Hindlimb muscle (tissue), 1 donor: ENCODE measurements at places on chromosomes 11 and 22.

GRCh38 chr11:110712659-110713448 is 617 bp upstream of the ARHGAP20 start:
- DNase-seq, result peak; percentile 63

DNA sequence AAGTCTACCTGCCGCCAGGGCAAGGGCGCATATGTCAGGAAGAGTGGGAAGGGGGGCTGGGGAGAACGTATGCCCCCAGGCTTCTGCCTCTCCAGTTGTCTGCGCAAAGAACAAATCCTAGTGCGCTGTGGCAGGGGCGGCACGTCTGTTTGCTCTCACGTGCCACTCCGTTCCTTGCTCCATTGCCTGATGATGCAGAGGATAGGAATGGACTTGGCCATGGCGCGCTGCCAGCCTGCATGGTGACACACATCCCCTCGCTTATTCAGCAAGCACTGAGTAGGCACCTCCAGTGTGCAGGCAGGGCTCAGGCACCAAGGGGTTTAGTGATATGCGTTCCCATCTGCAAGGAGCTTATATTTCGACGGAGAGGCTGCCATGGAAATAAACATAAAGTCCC is 45.4 kb upstream of the SLC22A12 start:
- DNase-seq, result no peak

- DNase-seq, result peak; percentile 43
These were observed 13.1 kb downstream of the POU2AF1 start for GRCh38 chr11:111365722-111366559.

DNA sequence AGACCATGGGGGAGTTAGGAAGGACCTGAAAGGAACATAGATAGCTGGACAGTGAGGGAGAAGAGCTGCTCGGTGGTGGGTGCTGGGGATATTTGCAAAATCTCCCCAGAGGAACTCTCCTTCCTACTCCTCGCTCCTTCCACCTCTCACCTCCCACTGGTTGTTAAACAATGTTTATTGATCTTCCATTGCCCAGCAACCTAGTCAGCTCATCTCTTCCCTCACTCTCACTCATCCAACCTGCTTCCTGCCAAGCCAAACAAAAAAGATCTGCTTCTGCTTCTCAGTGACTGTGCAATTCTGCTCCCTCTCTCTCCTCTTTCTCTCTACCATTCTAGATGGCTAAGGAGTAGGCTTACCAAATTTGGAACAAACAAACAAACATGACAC is 115.0 kb downstream of the SLC1A2 start:
- DNase-seq, result no peak

- DNase-seq, result no peak
These were observed 95.2 kb upstream of the LDLRAD3 start for GRCh38 chr11:35848616-35849015.

DNA sequence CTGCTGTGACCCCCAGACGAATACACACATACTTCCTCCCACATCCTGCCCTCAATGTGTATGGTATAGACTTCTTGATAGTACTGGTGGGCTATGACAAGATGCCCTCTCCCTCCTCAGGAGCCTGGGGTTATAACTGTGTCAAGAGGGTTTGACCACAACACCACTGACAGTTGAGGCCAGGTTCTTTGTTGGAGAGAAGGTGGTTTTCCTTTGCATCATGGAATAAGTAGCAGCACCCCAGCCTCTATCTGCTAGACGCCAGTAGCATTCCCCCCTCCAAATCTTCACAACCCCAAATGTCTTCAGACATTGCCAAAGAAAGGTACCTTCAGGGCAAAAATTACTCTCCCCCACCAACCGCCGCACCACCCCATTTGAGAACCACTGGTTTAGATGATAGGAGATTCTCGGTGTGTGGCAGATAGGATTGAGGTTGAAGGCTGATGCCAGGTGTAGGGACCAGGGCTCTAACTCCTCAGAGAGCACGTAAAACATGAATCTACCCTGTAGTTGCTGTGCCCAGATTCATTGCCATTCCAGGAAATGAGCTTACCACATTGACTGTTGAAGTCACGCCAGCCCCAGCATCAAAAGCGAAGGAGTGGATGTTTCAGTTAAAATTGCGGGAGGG is 5.5 kb upstream of the MYO18B start:
- DNase-seq, result no peak

- DNase-seq, result no peak
These were observed 169.9 kb downstream of the KIF18A start for GRCh38 chr11:27938011-27938410.

- DNase-seq, result peak; percentile 38
These were observed 2.4 kb downstream of the MPST start for GRCh38 chr22:37021710-37022482.

DNA sequence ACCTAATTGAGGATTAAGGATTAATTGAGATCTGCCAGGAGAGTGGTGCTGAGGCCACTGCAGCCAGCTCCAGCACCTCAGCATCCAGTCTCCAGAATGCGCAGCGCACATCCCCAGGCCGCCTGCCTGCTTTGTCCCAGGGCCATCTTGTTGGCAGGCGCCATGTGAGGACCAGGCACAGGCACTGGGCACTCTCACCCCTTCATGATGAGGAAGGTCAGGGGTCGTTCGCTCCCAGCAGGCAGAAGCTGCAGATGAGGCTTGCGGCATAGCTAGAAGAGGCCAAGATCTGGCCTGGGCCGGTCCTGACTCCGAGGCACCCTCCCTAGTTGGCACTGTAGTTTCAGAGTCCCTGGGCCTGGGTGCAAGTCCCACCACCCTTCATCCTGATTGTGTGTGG is 6.4 kb downstream of the CABP2 start:
- no peak for DNase-seq

DNA sequence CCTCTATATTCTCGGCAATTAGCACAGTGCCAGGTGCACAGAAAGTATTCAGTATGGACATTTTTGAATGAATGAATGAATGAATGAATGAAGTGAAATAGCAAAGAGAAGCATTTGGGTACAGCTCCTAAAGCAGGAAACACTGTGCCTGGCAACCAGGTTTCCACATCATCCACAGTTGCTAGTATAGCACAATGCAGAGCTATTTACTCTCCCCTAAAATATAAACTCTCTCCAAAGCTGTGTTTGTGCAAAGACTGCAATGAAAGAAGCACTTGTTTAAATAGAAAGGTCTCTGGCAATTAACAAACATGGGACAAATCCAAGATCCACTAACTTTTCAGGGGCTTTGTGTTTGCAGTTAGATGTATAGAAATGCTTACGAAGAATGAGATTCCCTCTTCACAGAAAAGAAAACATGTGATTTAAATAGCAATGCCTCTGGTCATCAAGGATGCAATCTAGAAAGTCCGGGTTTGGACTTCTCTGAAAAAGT is 103.0 kb upstream of the OPCML start:
- DNase-seq, result no peak

- DNase-seq, result no peak
These were observed 61.2 kb downstream of the CLPB start for GRCh38 chr11:72373163-72373562.

GRCh38 chr22:37088108-37088605 is 21.4 kb downstream of the TMPRSS6 start:
- DNase-seq, result no peak

- DNase-seq, result no peak
These were observed 560.9 kb upstream of the ANO5 start for GRCh38 chr11:21631991-21632390.

DNA sequence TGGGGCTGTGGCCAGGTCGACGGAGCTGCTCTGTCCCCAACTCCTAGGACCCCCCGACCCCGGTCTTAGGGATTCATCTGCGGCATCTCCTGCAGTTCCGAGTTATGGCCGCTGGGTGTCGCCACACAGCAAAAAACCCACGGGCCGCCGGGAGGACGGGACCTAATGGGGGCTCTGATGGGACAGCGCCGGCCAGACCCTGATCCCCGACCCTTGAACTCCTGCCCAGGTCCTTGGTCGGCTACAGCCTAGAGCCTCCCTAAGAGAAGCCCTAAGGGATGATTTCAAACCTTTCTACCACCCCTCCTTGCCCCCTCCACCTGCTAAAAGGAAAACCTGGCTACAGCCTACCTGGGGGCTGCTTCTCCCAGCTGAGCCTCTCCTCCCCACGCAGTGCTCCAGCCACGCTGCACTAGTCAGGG is 30.8 kb upstream of the LRRC10B start:
- DNase-seq, result no peak

GRCh38 chr11:10209326-10209725 is 84.7 kb downstream of the SBF2 start:
- no peak for DNase-seq

- no peak for DNase-seq
These were observed 143.1 kb upstream of the DDI1 start for GRCh38 chr11:103893371-103893770.

DNA sequence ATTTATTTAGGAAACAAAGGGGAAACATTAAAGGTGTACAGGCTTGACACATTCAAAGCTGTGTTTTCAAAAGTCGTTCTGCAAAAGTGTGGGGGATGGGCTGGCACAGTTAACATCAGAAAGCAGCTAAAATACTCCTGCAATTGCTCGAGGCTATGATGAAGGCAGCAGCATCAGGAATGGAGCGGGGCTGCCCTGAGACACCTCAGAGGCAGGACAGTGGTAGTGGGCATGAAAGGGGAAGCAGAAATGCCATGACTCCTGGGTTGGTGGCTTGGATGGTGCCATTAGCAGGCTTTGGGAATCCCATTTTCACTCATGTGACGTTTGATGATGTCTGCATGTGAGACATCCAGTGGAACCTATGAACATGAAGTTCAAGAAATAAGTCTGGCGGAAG is 646 bp downstream of the NCAPD3 start:
- no peak for DNase-seq

GRCh38 chr11:762421-763072 is 14.7 kb downstream of the GATD1 start:
- no peak for DNase-seq

DNA sequence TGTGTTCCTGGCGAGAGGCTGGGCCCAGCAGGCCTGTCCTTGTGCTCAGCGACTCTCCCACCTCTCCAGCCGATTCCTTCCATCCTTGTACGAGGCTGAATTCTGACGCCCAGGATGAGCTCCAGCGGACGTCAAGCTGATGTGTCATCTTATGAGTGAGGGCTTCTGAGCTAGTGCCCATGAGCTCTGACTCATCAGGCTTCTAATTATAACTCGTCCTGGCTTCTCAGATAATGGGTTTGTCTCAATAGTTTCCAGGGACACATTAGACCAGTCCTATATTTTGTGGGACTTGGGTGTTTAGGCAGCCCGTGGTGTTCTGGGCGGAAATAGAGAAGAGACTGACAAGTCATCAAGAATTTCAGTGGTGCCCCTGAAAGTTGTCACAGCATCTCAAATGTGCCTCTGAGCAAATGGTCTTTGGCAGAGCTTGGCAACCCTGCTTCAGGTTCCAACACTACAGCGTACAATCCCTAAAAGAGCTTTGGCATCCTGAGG is 108.2 kb upstream of the CD44 start:
- no peak for DNase-seq

- no peak for DNase-seq
These were observed 159.9 kb downstream of the TTC17 start for GRCh38 chr11:43518408-43519160.

GRCh38 chr11:83047515-83048225 is 24.0 kb downstream of the RAB30 start:
- no peak for DNase-seq

- no peak for DNase-seq
These were observed 68.3 kb downstream of the BCR start for GRCh38 chr22:23248583-23248982.

DNA sequence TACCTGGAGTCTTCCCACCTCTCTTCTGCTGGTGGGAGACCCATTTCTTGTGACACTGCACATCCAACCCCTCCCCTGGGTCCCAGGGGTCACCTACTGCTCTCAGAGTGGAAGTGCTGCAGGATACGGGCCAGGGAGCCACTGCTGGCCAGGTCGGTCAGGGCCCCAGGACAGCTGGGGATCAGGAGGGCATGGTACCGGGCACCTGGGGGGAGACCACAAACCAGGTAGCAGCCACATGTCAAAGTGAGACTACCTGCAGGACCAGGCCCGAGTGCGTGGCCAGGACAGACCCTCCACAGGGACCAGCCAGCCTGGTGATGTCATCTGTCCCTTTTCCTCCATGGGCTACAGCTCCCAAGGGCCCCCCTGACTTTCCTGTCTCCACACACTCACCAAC is 3.9 kb downstream of the GATD1 start:
- DNase-seq, result no peak

DNA sequence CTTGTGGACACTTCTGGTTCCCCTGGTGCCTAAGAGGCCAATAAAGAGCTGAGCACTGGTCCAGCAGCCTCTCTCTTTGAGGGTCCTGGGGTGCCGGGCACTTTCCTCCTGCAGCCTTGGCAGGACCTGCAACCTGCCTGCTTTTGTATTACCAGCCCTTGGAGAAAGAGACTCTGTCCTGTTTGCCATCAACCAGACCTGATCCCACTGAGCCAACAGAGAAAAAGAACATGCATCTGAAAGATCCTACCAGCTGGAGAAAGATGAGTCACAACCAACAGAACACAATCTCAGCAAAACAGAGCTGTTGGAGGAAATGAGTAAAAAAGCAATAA is 321.0 kb downstream of the DDX10 start:
- no peak for DNase-seq

DNA sequence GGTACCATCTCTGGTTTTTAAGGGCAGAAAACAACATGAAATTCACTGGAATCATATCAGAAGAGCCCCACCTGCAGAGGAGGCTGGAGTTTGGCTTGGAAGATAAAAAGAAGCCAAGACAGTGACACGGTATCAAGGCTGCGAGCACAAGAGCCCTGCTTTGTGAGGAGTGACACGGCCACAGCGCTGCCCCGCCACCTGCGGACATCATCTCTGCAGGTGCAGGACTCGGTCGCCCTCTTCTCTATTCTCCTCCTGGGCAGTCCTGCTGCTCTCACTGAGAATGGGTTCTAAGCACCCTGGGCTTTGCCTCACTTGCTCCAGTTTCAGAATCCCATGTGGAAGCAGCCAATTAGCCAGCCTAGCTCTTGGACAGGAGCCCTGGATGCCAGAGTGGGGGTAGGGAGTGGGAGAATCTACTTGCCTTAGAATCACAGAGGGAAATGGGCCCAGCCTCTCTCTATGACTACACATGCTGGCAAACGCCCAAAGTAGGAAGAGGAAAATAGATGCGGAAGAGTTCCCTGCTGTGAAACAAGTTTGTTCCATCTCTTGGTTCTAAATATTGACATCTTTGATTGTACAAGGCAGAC is 17.1 kb downstream of the APOL4 start:
- no peak for DNase-seq

GRCh38 chr22:49948116-49948957 is 12.2 kb upstream of the PIM3 start:
- DNase-seq, result no peak

DNA sequence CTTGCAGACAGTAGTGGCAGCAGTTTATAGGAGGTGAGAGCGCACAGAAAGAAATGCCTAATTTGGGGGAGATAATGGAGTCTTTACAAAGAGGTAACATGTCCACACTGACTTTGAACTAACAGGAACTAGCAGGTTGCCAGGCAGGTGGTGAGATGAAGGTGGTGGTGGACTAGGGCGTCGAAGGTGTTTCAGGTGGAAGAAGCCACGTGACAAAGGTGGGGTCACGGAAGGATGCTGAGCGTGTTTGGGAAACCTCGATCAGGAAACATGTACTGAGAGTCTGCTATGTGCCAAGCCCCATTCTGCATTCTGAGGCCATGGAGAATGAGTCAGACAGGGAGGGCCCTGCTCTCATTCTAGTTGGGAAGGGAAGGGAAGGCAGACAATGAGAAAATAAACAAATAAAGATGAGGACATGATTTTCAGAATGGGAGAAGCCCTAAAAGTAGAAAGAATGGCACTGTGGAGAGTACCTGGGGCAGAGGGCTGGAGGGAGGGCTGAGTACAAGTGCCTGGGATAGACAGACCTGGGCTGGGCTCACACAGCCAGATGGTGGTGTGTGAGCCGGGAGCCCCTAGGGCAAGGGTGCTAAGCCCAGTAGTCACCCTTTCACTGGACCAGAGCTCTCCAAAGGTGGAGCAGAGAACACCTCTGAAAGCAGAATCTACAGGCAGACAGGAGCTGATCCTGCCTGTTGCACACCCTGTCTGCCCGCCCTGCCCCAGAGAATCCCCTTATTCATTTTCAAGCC is 16.2 kb upstream of the NNMT start:
- DNase-seq, result no peak
